Activated CD4-positive, alpha-beta T cell treated with anti-CD3 and anti-CD28 coated beads, Interleukin-2, amount 10 ng/mL, durations not matched to agents 7 days and 5 days (primary cell): ENCODE measurements at places on chromosomes 7 and 10. TPM values are rescaled to one million over a fixed set of nuclear protein-coding genes. Genes with fewer than 3 reads are reported as not detected.

GRCh38 chr10:65742906-65743305, 1182.9 kb upstream of the LRRTM3 start:
- DNase-seq = no peak
- no peaks in the 10 kb centered on the region for H3K4me1 ChIP-seq
- no peak overlapping the region for H3K4me3 ChIP-seq
- no peaks in the 10 kb centered on the region for H3K27me3 ChIP-seq
- H3K27ac ChIP-seq = no peak overlapping the region

DNA sequence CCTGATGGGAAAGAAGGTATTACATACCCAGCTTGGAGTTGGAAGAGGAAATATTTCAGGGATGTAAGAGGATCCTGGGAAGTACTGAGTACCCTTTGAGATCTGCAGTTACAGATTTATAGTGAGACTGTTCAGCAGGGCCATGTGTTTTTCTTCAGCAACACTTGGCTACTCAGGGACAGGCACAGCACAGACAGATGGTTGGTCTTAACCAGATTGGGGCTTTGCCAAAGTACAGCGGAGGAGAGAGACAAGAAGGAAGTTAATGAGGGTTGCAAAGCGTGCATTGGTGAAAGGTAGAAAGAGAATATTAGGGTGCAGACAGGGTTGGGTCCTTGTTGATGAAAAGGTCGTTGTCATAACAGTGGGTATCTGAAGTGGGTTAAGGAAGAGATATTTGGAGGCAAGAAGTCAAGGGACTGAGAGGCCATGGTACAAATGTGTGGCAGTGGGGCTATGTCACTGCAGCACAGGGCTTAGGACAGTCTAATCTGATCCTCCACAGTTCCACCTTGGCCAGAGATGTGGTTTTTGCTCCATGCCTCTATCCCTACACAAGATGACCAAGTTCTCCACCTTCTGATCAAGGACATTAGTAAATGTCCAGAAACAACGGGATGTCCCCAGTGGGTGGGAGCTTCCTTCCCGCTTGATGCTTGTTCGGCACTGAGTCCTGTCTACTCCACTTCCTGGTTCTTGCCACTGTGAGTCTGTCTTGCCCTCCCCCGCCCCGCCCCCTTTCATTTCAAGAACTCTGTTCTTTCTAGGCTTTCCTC, 18.9 kb upstream of the DNAJC1 start:
- peak; percentile 59 for DNase-seq
- peak overlapping the region; percentile 89 for H3K27ac ChIP-seq
- H3K4me1 ChIP-seq = peaks cover 15% of the 10 kb centered on the region
- H3K4me3 ChIP-seq = peak overlapping the region; percentile 20
- peaks cover 6% of the 10 kb centered on the region for H3K36me3 ChIP-seq

The TMEM60 gene
- total RNA-seq = 15.2 TPM

DNA sequence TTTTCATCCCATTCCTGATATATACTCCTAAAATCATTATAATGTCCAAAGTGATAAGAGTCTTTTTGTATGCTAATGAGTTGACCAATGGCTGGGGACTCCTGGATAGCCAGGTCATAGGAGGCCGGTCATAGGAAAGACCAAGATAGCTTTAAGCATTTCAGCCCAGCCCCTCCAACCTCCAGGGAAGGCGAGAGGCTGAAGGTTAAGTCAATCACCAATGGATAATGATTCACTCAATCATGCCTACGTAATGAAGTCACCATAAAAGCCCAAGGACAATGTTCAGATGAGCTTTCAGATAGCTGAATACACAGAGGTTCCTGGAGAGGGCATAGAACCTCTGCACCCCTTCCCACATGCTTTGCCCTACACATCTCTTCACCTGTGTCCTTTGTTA, 75.7 kb downstream of the VWDE start:
- no peaks in the 10 kb centered on the region for H3K27me3 ChIP-seq
- H3K4me3 ChIP-seq = no peak overlapping the region
- DNase-seq = no peak
- H3K36me3 ChIP-seq = peaks cover 2% of the 10 kb centered on the region
- H3K27ac ChIP-seq = no peak overlapping the region

DNA sequence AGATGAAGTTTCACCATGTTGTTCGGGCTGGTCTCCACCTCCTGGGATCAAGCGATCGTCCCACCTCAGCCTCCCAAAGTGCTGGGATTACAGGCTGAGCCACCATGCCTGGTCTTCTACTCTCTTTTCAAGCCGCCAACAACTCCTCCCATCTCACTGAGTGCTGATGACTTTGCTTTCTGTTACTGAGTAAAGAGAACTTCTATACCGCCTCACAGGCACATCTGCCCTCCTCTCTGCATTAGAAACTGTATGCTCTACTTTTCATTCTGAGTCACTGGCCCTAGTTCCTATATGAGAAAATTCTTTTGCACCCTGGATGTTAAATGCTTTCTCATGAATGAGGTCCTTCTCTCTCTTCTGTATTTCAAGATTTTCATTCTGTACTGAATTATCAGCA, 2.2 kb upstream of the ZNF239 start:
- H3K27ac ChIP-seq = peak overlapping the region; percentile 57
- peaks cover 14% of the 10 kb centered on the region for H3K27me3 ChIP-seq
- no peak overlapping the region for H3K4me3 ChIP-seq

The CCDC3 gene
- 0.12 TPM for total RNA-seq

The DNAH11 gene
- total RNA-seq = 0.77 TPM

DNA sequence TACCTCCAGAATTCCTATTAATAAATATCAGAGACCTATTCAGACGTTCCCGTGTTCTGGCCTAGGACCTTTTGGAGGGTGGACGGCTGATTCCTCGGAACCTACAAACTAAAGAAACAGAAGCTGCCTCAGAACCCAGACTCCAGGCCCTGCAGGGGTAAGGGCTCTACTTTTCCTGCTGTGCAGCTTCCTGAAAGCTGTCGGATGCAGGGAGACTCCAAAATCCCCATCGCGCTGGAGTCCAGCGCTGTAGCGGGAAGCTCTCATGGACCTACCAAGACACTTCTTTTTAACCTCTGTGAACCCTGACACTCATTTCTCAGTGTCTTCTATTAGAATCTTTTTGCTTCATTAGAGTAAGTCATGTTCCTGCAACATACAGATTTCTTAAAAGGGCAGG, 244.5 kb upstream of the PITRM1 start:
- peaks cover 43% of the 10 kb centered on the region for H3K4me1 ChIP-seq
- no peak for DNase-seq
- peaks cover 4% of the 10 kb centered on the region for H3K27me3 ChIP-seq
- no peak overlapping the region for H3K27ac ChIP-seq
- no peaks in the 10 kb centered on the region for H3K36me3 ChIP-seq
